Heart left ventricle (tissue), 16 donors: ENCODE measurements at places on chromosomes 11 and 22. TPM values are rescaled to one million over a fixed set of nuclear protein-coding genes. Genes with fewer than 3 reads are reported as not detected.

GRCh38 chr11:84468235-84468634 is 1158.9 kb downstream of the DLG2 start:
- H3K36me3 ChIP-seq: no peaks in the 10 kb centered on the region
- H3K27ac ChIP-seq: no peak overlapping the region
- H3K4me3 ChIP-seq: no peak overlapping the region
- H3K4me1 ChIP-seq: no peaks in the 10 kb centered on the region
- no peaks in the 10 kb centered on the region for H3K27me3 ChIP-seq

- H3K27me3 ChIP-seq: no peaks in the 10 kb centered on the region
- H3K36me3 ChIP-seq: no peaks in the 10 kb centered on the region
- DNase-seq: no peak
- no peak overlapping the region for H3K27ac ChIP-seq
- H3K4me3 ChIP-seq: no peak overlapping the region
These were observed 479.4 kb downstream of the JRKL start for GRCh38 chr11:96869207-96869606.

DNA sequence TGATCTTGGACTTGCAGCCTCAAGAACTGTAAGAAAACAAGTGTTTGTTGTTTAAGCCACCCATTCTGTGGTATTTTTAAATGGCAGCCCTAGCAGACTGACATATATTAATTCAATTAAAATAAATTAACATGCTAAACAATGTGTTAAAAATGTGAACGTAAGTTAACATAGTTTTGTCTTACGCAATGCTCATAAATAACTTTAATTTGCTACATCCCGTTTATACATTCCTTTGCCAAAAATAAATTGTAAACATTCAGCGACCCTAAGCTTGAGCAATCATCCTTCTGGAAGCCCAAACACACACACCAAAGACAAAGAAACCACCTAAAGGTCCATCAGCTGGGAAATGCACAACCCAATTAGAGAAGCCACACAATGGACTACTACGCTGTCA is 70.4 kb downstream of the CELSR1 start:
- DNase-seq: no peak
- no peaks in the 10 kb centered on the region for H3K27me3 ChIP-seq
- no peaks in the 10 kb centered on the region for H3K36me3 ChIP-seq

- no peak overlapping the region for H3K27ac ChIP-seq
- H3K36me3 ChIP-seq: no peaks in the 10 kb centered on the region
- DNase-seq: no peak
- no peaks in the 10 kb centered on the region for H3K27me3 ChIP-seq
These were observed 219.9 kb upstream of the UBASH3B start for GRCh38 chr11:122435540-122436187.

DNA sequence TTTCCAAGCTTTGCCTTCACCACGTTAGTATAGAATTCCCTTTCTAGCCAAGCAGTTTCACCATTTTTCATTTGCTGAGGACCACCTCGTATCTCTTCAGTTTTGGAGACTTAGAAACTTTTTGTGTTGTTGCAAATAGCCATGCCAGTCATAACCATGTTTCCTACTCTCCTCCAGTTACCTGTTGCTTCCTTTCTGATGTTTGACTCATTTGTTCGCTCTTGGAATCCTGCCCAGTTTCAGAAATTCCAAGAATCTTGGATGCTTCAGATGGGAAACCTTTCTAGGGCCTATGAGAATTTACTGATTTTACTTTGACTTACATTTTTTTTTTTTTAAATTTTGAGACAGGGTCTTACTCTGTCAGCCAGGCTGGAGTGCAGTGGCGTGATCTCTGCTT is 65.4 kb downstream of the PPP6R3 start:
- no peak overlapping the region for H3K4me3 ChIP-seq
- no peak overlapping the region for H3K27ac ChIP-seq
- no peak for DNase-seq

- no peaks in the 10 kb centered on the region for H3K36me3 ChIP-seq
- no peak for DNase-seq
- no peak overlapping the region for H3K27ac ChIP-seq
- no peaks in the 10 kb centered on the region for H3K4me1 ChIP-seq
These were observed 68.9 kb upstream of the POU2AF2 start for GRCh38 chr11:111176603-111177002.

- no peak overlapping the region for H3K4me3 ChIP-seq
- no peaks in the 10 kb centered on the region for H3K4me1 ChIP-seq
- DNase-seq: no peak
- no peaks in the 10 kb centered on the region for H3K27me3 ChIP-seq
- no peaks in the 10 kb centered on the region for H3K36me3 ChIP-seq
These were observed 214.0 kb downstream of the BRD1 start for GRCh38 chr22:49613511-49614270.

- no peak overlapping the region for H3K27ac ChIP-seq
- H3K4me3 ChIP-seq: no peak overlapping the region
- no peaks in the 10 kb centered on the region for H3K27me3 ChIP-seq
- no peaks in the 10 kb centered on the region for H3K36me3 ChIP-seq
- H3K4me1 ChIP-seq: peaks cover 7% of the 10 kb centered on the region
These were observed 11.1 kb upstream of the SOX10 start for GRCh38 chr22:37995460-37995859.

NLRP14 gene
- total RNA-seq: not detected

GRCh38 chr22:45454275-45454674 is 40.8 kb downstream of the RIBC2 start:
- no peak overlapping the region for H3K4me3 ChIP-seq
- H3K36me3 ChIP-seq: no peaks in the 10 kb centered on the region
- H3K27me3 ChIP-seq: no peaks in the 10 kb centered on the region
- H3K4me1 ChIP-seq: peaks cover 28% of the 10 kb centered on the region

TCN2 gene
- 12.8 TPM for total RNA-seq

- no peak overlapping the region for H3K4me3 ChIP-seq
- H3K27ac ChIP-seq: no peak overlapping the region
- peaks cover 23% of the 10 kb centered on the region for H3K4me1 ChIP-seq
These were observed 71.1 kb downstream of the STIM1 start for GRCh38 chr11:3926458-3927095.

PANX2 gene
- total RNA-seq: 0.08 TPM

GRCh38 chr22:47965896-47966295 is 1203.4 kb downstream of the TBC1D22A start:
- H3K27ac ChIP-seq: no peak overlapping the region
- no peaks in the 10 kb centered on the region for H3K36me3 ChIP-seq
- no peak for DNase-seq
- H3K27me3 ChIP-seq: no peaks in the 10 kb centered on the region
- no peak overlapping the region for H3K4me3 ChIP-seq

ZNF74 gene
- total RNA-seq: 3.8 TPM

TMEM25 gene
- total RNA-seq: 9.1 TPM

- peak; percentile 75 for DNase-seq
- peak overlapping the region; percentile 27 for H3K4me3 ChIP-seq
- H3K27ac ChIP-seq: peak overlapping the region; percentile 40
These were observed 41.0 kb upstream of the APLNR start for GRCh38 chr11:57277845-57278720.

- H3K4me1 ChIP-seq: no peaks in the 10 kb centered on the region
- no peaks in the 10 kb centered on the region for H3K27me3 ChIP-seq
- no peak overlapping the region for H3K4me3 ChIP-seq
- DNase-seq: no peak
These were observed 29.9 kb downstream of the CWF19L2 start for GRCh38 chr11:107427569-107428180.

GRCh38 chr11:82539669-82540068 is 194.0 kb downstream of the FAM181B start:
- H3K4me1 ChIP-seq: no peaks in the 10 kb centered on the region
- DNase-seq: no peak
- H3K36me3 ChIP-seq: no peaks in the 10 kb centered on the region

DNA sequence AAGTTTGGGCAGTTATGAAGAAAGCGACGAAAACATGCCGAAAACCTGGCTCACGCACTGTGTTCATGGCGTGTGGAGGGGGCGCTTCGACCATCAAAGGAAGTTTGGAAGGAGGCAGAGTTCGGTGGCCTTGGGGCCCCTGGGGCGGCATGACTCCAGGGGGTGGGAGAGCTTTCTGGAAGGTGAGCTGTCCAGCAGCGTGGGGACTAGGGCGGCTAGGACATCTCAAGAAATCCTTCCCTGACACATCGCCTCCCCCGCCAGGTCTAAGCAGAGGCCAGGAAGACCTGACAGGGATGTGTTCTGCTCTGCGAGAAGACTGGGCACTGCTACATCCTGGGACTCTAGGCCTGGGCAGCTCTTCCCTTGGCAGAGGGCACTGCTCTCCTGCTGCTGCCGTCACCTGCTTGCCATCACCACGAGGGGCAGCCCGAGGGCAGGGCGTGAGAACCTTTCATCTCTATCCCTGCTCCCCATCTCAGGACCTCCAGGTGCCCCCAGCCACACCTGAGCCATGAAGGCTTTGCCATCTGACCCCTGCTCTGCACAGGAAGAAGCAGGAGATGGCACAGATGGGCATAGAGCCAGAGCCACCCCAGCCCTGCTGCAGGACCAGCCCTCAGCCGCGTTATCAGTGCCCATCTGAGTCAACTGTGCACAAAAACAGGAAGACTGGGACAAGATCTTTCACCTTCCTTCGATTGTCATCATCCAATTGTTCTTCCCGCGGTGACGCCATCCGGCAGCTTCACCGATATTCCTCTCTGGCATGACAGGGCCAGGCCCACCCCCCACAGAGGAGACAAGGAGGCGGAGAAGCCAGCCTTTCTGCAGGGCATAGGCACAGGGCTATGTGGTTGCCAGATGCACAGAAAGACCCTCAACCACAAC is 12.7 kb downstream of the LINC01488 start:
- no peak overlapping the region for H3K4me3 ChIP-seq
- DNase-seq: peak; percentile 50
- H3K36me3 ChIP-seq: no peaks in the 10 kb centered on the region
- H3K4me1 ChIP-seq: peaks cover 44% of the 10 kb centered on the region

PRG3 gene
- not detected for total RNA-seq

GRCh38 chr11:131246663-131247062 is 123.8 kb upstream of the NTM start:
- H3K4me1 ChIP-seq: no peaks in the 10 kb centered on the region
- H3K27ac ChIP-seq: no peak overlapping the region
- H3K36me3 ChIP-seq: no peaks in the 10 kb centered on the region
- H3K4me3 ChIP-seq: no peak overlapping the region
- H3K27me3 ChIP-seq: no peaks in the 10 kb centered on the region

DNA sequence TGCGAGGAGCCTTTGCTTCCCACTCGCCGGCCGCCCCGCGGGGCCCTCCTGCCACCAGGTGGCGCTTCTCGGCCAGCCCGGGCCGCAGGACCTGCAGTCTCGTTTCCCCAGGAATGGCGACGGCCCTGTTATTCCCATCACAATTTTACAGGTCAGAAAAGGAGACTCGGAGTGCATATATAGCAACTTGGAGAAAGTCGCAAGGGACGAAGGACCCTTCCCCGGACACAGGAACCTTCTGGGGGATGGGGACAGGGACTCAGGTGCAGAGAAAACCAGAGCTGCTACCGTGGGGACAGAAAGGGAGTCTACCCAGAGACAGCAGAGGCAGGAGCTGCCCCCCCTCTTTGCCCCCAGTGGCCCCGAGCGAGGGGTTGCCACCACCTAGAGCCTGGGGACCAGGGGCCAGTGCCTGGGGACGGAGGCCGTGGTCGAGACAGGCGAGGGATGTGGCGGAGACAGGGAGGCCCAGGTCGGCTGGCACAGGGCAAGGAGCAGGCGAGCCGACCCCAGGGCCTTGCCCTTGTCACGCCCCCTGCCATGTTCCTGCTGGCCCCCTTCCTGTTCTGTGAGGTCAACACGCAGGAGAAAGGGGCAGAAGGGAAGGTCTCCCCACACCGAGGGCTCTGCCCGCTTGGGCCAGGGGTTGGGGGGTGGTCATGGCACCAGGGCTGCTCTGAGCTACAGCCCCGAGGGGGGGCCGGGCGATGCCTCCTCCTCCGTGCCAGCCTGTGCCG is 3.5 kb upstream of the KRTAP5-6 start:
- DNase-seq: peak; percentile 78
- H3K4me1 ChIP-seq: peaks cover 6% of the 10 kb centered on the region
- H3K27me3 ChIP-seq: peaks cover 14% of the 10 kb centered on the region
- no peaks in the 10 kb centered on the region for H3K36me3 ChIP-seq
- peak overlapping the region; percentile 41 for H3K4me3 ChIP-seq

OR8K1 gene
- total RNA-seq: not detected

GRCh38 chr22:22181341-22181850 is 63.2 kb upstream of the VPREB1 start:
- no peak for DNase-seq
- no peaks in the 10 kb centered on the region for H3K4me1 ChIP-seq
- H3K27me3 ChIP-seq: peaks cover 19% of the 10 kb centered on the region
- no peaks in the 10 kb centered on the region for H3K36me3 ChIP-seq
- no peak overlapping the region for H3K27ac ChIP-seq
- no peak overlapping the region for H3K4me3 ChIP-seq
